NCI-H2171 treated with DMSO at 0.1 percent for 48 hours (cell line): ENCODE measurements at places on chromosomes 11 and 22.

- DNase-seq, result no peak
Measured at GRCh38 chr22:50270666-50271394, 650 bp upstream of the MAPK11 start.

- DNase-seq, result no peak
Measured at GRCh38 chr11:58004664-58005063, 19.0 kb upstream of the OR9Q1 start.

GRCh38 chr11:72005347-72006260 lies 6.9 kb downstream of the IL18BP start:
- peak; percentile 60 for DNase-seq

- DNase-seq, result no peak
Measured at GRCh38 chr11:120648771-120649170, 137.2 kb downstream of the GRIK4 start.

DNA sequence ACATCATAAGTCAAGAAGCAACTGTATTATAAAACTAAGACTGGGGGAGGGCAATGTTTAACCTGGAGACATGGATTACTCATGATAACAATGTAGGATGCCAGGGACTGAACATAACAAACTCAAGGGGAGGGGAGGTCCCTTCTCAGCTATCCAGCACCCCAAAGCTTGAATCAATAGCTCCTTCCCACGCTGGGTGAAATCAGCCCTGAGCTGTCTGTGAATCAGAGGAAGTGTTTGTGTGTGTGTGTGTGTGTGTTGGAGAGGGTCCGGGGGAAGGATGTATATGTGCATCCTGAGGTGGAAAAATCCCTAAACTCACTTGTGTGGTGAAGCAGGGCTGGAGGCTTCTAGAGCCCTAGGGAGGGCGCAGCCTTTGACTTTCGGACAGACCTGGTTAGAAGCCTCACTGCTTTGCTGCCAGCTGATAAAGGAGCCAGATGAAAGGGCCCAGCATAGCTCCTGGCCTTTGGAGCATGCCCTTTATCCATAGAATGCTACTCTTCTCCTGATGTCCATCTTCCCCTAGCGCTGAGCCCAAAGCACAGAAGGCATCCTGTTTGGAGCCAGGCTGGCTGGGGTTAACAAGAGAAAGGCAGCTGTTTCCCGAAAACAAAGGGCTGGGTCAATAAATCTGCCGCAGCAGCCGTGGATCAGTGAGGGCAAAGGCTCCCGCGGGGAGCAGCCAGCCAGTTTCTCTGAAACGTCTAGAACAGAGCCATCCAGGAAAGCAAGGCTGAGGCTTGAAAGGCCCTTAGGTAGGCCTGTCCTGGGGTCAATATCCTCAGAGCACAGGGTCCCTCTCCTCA lies 35.8 kb downstream of the TNKS1BP1 start:
- no peak for DNase-seq

- DNase-seq, result no peak
Measured at GRCh38 chr22:41905411-41906202, 9.3 kb downstream of the SHISA8 start.

DNA sequence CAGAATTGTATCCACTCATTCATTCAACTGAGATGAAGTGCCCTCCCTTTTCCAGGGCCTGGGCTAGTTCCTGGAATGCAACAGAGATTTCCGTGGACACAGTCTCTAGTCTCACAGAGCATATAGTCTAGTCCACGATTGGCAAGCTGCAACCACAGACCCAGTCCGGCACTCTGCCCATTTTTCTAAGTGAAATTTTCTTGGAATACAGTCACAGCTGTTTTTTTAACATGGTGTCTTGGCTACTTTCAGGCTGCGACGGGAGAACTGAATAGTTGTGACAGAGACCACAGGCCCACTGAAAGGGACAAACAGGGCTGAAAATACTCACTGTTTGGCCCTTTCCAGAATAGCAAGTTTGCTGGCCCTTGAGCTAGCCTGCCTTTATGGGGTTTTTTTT lies 29.2 kb downstream of the ALG12 start:
- no peak for DNase-seq
